Foreskin melanocyte (primary cell): ENCODE measurements at places on chromosomes 7 and 10.

DNA sequence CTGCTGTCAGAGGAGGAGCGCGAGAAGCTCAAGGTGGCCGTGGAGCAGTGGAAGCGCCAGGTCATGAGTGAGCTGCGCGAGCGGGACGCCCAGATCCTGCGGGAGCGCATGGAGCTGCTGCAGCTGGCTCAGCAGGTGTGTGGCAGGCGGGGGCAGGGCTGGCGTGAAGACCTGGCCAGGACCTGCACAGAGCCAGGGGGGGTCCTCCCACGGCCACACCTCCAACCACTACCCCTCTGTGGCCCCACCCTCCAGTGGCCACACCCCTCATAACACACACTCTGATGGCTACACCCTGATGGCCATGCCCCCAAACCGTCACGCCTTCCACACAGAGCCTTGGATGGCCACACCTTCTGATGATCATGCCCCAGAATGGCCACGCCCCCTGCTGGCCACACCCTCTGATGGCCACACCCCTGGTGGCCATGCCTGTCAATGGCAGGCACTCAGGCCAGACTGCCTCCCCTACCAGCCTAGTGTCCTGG is 23.4 kb upstream of the DPYSL4 start:
- no peak for DNase-seq

DNA sequence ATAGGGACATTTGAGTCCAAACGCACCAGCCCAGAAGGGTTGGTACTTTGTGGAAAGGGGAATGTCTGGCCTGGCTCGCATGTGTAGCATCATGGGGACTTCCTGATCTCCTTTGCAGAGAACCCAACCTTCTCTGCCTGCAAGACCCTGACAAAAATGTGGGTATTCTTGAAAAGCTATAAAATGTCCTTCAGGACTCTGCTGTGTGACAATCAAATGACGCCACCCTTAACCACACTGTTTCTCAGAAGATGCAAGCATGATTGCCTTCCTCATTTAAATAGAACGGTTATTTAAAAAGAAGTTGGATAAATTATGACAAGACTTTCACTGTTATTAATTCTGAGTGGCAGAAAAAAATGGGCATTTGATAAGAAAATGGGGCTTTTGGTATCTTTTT is 15.1 kb upstream of the GPR15LG start:
- DNase-seq, result no peak

GRCh38 chr7:14748461-14748860 is 154.1 kb downstream of the DGKB start:
- peak; percentile 90 for DNase-seq

DNA sequence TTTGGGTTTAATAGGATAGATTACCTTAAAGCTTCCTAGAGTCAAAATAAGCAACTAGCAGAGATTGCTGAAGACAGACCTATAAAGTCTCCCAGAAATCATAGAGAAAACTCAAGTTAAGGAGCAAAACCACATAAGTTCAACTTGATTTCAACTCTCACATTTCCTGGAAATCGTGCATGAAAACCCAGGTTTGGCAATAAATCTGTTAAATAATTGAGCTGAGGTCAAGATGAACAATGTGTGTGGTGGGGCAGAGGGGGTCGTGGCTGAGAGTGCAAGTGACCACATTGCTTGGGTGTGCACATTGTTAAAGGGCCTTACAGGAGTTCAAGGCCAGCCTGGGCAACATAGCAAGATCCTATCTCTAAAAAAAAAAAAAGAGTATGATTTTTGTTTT is 636.5 kb downstream of the GALNT17 start:
- DNase-seq, result no peak

- no peak for DNase-seq
Measured at GRCh38 chr10:59176241-59177030, at the start of gene PHYHIPL. Gene PHYHIPL, plus strand, starts transcription at chr10:59176643. Its CDS starts 211 bp downstream, at chr10:59176854.

DNA sequence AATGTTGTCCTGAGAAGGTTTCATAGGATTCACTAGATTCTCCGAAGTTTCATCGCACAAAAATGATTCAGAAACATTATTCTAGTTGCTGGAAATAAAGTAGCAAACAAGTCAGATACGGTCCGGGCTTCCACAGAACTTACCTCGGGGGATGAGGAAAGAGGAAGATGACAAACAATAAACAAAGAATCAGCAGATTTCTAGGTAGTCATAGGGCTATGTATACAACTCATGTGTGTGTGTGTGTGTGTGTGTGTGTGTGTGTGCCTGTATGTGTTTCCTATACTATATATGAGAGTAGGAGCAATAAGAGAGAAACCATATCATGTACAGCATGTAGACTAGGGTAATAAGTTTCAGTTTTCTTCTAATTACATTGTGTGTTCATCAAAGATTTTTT is 16.5 kb downstream of the TMEM236 start:
- DNase-seq, result no peak
